ENCODE measurements at places on chromosomes 7 and 10.

- no peak for DNase-seq
These were observed 15.8 kb upstream of the OPALIN start for GRCh38 chr10:96374639-96374984.

DNA sequence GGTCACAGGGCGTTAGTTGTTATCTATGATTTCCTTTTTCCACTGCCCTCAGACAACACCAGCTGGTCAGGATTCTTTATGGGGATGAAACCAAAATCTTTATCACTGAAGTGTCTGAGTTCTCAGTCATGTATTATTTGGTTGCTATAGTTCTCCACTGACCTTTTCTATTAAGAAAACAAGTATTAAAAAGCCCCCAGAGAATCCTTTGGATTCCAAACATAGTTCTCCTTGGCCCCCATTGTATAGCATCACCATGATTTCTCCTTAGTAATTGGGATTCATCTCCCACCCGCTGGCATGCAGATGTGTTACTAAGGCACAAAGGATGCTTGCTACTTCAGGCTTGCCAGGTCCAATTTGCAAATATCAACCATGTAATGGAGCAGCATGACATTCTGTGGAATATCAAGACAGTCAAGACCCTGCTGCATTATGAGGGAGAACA, 94.3 kb downstream of the IQUB start:
- DNase-seq, result no peak

- DNase-seq, result no peak
These were observed 5.8 kb downstream of the TAF5 start for GRCh38 chr10:103373544-103373943.

DNA sequence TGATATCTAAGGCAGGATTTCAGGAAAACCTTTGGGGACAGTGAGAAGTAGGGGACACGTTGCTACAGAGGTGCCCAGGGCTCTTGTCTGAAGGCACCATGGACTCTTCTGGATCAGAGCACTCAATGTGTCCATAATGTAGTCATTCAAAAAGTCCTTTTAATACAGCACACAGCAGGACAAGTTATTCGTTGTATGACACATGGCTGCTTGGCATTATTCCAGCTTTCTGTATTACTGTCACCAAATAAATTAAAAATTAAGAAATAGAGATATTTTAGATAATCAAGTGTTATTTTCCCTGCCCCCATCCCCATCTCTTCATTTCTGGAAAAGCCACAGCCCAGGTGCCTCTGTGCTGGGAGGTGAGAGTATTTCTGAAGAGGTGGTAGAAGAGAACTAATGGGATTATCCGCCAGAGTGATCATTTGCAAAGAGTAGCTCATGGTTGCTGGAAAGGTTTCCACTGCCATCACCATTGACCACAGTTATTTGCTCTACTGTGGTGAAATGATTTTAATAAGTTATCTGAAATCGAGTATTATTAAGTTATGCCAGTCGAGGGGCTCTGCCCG, 83.0 kb downstream of the CXCL12 start:
- DNase-seq, result no peak

- no peak for DNase-seq
These were observed 386 bp upstream of the EIF4EBP2 start for GRCh38 chr10:70403483-70404035.

- no peak for DNase-seq
These were observed 212.8 kb downstream of the PTEN start for GRCh38 chr10:88076027-88076880.

DNA sequence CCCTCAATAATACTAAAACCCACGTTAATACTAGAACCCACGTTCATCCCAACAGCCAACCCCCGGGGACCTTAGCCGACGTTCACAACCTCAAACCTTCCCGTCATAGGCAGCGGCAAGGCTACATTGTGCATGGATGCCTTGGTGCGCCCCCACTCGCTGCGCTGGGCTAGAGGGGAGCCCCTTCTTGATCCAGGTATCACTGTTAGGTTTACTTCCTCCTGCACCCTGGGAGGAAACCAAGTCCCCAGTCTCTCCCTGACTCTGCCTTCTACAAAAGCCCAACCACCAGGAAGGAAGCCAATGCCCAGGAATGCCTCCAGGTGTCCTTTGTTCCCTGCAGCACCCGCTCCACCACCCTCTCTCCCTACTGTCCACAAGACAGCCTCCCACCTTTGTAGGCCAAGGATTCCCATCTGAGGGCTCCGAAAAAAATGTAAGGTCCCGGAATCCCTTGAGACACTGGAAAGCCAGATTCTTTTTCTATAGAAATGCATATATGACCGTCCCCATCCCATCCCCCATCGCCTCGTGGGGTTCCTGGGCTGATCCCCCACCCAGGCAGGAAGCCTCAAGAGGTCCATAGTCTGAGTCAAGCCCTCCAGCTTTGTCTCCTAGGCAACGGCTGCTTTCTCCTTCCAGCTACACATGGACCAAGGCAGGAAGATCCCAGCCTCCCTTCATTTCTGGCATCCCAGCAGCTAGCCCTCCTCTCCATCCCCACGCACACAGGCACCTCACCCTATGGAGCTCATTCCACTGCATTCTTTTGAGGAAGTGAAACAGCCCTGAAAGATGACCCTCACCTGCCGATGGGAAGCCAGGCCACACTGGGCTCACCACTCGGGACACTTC, 25.2 kb downstream of the CTBP2 start:
- DNase-seq, result no peak

DNA sequence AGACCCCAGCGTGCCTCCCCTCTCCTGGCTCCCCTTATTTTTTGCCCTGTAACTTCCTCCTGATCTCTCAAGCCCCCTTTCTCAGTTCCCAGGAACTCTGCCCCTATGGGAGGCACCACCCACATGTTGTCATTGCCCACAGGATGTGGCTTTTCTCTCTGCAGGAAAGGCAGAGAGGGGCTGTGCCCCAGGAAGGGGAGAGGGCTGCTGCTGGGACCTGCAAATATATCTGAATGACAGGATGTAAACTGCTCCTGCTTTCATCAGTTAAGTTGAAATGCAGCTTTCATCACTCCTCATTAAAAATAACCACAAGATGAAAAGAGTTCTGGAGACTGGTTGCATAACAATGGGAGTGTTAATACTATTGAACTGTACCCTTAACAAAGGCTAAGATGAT, 103.3 kb downstream of the CLEC2L start:
- no peak for DNase-seq

GRCh38 chr7:25756601-25757000, 395.4 kb upstream of the NFE2L3 start:
- DNase-seq, result no peak

DNA sequence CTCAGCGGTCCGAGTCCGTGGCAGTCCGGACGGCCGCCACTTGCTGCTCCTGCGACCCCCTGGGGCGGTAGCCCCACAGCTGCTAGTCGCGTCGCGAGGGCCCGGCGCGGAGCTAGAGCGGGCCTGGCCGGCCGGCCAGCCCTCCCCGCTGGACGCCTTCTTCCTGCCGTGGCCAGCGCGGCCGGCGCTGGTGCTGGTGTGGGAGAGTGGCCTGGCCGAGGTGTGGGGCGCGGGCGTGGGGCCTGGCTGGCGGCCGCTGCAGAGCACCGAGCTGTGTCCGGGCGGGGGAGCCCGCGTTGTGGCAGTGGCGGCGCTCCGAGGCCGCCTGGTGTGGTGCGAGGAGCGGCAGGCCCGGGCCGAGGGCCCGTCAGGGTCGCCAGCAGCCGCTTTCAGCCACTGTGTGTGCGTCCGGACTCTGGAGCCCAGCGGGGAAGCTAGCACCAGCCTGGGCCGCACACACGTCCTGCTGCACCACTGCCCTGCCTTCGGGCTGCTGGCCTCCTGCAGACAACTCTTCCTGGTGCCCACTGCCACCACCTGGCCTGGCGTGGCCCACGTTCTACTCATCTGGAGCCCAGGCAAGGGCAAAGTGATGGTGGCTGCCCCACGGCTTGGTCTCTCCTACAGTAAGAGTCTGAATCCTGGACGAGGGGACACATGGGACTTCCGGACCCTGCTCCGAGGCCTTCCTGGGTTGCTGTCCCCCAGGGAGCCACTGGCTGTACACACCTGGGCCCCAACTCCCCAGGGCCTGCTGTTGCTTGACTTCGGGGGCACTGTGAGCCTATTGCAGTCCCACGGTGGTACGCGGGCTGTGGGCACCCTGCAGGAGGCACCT, 631 bp downstream of the HPS6 start:
- no peak for DNase-seq

- DNase-seq, result no peak
These were observed 252.8 kb downstream of the TRIL start for GRCh38 chr7:28705350-28705749.

DNA sequence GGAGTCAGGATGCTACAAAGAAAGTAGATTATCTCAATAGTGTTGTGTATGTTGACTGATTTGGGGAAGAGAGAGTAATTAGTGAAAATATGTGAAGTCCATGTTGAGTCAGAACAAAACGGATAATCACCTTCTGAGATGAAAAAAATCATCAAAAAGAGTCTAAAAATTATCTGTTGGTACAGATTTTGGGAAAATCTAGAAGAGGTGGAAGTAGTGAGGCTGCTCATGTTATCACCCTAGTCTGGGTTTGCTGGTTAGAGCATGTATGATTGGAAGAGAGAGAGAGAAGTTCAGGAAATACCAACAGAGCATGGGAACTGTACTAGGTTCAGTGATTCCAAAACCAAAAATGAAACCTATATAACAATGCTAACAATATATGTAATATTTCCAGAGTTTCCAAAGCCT, 12.3 kb downstream of the RPA3 start:
- DNase-seq, result no peak

DNA sequence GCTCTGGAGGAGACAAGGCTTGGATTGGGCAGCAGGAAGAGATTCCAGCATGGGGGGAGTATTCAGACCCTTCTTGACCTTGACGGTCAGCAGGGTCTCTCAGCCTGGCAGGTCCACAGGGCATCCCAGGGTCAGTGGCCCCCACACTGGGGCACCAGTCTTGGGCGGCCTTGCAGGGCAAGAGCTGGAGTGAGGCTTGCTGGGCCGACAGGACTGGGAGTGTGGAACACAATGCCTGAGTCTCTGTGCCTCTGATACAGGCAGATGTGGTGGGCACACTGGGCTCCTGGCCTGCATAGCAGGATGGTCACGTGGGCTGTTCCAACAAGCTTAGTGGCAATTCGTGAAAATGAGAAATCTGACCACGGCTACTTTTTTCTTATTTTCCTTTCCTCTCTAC, 229.7 kb downstream of the TCERG1L start:
- no peak for DNase-seq

DNA sequence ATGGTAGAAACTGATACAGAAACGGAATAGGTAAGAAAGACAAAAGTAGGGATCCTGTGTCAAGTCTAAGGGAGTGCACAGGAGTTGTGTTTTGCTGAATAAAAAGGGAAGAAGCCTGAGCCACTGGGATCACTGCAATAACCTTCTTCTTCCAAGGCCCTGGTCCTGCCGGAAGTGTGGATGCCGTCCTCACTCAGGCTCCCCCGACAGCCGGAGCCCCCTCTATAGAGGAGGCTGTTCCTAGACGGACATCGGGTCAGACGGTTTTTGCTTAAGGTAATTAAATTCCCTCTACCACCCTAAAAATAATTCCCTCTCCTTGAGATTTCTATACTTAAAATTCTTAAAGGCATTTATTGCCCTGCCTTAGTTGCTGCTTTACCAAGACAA, 566.9 kb downstream of the PTPRN2 start:
- no peak for DNase-seq

DNA sequence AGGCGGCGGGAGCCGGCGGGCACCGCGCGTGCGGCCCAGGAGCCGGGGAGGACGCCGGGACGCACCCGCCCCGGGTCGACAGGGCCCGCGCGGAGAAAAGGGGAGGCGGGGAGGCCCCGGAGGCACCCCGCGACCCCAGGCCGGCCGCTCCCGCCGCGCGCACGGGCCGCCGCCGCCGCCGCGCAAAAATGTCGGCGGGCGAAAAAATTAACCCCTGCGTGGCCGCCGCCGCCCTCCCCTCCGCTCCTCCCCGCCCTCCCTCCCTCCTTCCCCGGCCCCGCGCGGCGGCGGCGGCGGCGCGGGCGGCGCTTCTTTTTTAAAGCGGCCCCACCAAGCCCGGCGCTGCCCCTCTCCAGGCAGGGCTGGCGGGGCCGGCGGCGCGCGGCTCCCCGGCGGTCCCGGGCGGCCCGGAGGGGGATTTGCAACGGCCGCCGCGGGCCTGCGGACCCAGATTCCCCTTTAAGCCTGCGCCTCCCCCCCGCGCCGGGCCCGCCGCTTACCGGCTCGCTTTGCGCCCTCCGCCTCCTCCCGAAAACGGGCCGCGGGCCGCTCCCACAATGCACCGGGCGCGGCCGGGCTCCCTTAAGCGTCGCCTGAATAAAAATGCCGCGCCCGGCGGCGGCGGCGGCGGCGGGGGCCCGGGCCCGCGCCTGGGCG, 465 bp downstream of the SEPHS1 start:
- no peak for DNase-seq
